PC-3 (cell line): ENCODE measurements at places on chromosomes 6 and 20.
A peak's percentile ranks its signal among the peaks of the same experiment; 100 is the strongest.

DNA sequence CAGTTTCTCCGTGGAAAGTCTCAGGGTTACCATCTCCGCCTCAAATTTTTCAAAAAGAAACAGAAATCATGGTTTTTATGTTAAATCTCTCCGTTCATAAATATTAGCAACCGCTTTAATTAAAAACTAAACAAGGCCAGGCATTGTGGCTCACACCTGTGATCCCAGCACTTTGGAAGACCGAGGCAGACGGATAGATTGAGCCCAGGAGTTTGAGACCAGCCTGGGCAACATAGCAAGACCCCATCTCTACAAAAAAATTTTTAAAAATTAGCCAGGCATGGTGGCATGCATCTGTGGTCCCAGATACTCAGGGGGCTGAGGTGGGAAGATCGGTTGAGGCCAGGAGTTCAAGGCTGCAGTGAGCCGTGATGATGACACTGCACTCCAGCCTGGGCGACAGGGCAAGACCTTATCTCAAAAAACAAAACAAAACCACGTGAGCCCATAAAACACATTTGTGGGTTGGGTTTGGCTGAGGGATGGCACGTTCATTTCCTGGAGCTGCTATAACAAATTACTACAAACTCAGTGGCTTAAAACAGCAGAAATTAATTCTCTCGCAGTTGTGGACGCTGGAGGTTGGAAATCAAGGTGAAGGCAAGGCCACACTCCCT is 223.2 kb downstream of the ZNF217 start:
- DNase-seq = no peak

DNA sequence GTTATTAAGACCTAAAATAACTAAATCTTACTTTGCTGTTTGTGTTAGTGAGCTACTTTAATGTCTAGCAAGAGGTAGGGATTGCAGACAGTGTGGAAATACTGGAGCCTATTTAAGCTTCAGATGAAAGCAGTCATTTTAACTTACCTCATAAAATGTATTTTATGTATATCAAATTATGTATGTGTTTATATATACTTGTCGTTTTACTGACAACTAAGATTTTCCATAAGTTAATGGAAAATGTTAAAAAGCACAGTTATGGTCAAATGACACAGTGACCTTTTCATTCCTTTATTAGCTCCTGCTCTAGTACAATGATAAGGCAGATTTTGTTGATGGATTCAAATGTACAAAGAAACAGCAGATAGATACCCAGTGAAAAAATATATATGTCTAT is 34.6 kb downstream of the QKI start:
- DNase-seq = no peak

DNA sequence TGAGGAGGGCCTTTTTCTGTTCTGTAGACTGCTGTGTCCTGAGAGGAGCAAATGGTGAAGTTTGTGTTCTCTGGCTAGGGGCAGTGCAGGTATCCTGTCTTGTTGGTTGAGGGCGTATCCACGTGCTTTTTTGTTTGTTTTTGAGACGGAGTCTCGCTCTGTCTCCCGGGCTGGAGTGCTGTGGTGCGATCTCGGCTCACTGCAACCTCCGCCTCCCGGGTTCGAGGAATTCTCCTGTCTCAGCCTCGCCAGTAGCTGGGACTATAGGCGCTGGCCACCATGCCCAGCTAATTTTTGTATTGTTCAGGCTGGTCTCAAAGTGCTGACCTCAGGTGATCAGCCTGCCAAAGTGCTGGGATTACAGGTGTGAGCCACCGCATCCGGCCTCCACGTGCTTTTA is 10.8 kb upstream of the PXDC1 start:
- no peak for DNase-seq

DNA sequence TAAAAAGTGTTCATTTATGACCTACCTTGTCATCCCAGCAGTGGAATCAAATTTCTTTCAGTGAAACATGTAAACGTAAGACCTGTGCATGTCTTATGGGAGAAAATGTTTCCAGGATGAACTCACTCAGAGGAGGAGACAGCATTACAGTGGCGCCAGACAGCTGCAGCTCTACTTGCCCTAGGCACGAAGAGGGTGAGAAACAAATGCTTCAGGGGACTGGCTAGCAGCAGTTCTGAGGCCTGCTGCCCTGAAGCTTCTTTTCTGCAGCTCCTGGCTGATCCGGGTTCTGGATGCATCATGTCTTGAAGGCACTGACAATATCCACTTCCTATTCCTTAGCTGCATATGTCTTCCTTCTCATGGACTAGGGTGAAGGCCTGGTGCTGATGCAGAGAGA is 120.2 kb downstream of the QRSL1 start:
- DNase-seq = peak; percentile 36

- peak; percentile 11 for DNase-seq
These were observed 7.1 kb downstream of the CD93 start for GRCh38 chr20:23079016-23079351.

DNA sequence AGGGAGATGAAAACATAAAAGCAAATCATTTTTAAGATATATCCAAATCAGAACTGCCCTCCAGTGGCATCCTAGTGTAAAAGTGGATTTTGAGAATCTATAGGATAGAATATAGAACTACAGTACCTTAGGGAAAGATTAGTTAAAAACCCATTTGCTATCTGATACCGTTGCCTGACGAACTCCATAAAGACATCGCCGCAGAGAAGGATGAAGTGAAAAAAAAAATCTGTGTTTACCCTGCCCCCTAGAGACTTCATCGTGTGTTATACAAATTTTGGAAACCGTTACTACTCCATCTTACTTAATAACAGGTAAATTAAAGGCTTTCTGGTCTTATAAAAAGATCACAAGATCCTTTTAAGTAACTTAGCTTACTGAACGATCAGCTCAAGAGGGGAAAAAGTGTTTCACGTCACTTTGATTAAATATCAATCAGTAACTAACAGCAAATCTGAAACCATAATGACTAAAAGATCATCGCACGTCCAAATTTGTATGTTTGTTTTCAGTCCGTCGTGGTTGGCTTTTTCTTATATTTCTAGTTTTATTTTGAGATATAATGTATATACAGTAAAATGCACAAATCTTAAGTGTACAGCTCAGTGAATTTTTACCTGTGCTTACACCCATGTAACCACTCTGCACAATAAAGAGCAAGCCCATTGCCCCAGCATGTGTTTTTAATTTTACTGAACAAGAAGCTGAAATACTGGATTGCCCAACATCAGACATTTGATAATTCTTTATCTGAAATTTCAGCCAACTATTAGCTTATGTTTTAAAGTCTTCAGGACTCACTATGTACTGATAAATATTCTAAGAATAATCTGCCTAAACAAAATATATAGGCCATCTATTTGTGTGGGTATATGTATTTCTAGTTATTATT is 881 bp upstream of the MCM3 start:
- peak; percentile 23 for DNase-seq

GRCh38 chr6:161056451-161056850 is 64.9 kb downstream of the MAP3K4 start:
- no peak for DNase-seq

- no peak for DNase-seq
These were observed 106.7 kb upstream of the INSM1 start for GRCh38 chr20:20261159-20261558.

DNA sequence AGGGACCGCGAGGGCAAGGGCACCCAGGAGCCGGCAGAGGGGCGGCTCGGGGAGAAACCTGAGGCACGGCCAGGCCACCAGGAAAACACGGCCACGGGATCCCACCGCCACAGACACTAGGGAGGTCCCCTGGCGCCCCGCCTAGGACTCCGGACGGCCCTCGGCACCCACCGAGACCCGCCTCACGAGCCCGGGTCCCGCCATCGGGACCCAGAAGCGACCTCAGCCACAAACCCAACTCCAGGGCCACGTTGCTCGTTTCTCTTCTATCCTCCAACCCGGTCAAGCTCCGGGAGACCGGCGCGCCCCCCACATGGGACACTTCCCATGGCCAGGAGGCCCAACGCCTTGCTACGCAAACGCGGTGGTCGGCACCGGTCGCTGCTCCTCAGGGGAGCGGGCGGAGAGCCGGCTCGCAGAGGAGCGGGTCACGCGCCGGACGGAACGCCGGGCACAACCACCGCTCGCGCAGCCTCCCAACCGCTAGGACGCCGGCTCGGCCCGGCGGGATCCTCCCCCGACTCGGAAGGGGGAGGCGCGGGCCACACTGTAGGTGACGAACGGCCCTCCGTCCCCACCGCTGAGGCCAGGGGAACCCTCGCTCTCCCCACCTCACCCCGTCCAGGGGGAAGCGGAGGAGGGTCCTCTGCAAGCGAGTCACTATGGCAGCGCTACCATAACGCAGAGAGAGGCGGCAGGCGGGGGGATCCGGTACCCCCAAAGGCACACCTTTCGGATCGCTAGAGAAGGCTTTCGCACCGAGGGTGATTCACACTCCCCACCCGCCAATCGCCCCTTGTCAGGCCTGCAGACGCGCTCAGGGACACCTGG is 1514.1 kb upstream of the DEFB115 start:
- DNase-seq = no peak

DNA sequence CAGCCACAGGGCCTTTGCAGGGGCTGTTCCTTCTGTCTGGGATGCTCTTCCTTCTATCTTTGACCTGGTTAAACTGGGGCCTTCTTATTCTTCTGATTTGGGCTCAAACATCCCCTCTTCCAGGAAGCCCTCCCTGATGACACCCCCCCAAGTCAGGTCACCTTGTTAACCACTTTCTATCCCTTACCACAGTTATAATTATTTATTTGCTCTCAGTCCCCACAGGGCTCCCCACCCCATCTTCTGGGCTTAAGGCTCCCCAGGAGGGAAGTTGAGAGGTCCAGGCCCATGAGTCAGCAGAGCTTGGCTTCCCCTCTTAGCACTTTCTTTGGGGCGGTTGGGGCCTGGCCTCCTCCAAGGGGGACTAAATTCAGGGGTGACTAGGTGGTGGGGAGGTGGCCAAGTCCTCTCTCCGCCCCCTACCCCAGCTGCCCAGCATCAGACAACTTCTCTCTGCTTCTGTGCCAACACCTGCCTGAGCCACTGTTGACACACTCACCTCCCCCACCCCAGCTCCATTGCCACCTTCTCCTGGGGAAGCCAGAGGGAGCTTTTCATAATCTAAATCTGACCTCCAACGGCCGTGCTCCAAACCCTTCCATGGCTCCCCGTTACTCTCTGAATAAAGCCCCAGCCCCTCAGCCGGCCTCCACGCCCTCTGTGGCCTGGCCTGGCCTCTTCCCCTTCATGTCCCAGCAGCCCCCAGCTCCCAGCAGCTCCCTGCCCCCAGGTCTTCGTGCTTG is 70.0 kb downstream of the CEBPB start:
- no peak for DNase-seq

GRCh38 chr20:19453862-19454261 is 241.4 kb downstream of the SLC24A3 start:
- no peak for DNase-seq

DNA sequence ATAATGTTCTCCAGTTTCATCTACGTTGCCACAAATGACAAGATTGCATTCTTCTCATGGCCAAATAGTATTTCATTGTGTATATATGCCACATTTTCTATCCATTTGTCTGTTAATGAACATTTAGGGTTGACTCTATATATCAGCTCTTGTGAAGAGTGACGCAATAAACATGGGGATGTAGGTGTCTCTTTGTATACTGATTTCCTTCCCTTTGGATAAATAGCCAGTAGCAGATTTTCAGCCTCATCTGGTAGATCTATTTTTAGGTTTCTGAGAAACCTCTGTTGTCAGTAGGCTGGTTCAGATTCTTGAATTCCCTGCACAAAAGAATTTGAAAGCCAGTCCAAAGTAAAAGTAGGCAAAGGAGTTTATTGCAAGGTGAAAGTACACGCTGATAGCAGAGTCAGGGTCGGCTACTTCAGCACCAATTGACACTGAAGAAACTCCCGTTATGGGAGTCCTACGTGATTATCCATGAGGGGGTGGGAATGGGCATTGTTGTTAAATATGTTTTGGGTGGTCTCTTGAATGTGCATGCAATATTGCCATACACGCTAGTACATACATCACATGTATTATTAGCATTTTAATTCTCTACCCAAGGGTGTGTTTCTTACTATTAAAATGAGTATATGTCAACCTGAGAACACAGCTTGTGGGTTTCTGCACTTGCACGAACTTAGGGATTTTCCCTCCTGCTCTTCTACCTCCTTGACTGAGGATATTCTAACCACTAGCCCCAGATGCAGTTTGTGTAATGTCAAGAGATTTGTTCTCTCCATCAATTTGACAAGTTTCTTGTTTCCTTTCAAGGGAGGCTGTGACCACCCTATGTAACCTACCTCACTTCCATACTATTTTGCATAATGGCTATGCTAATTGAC is 14.4 kb upstream of the SLC17A2 start:
- no peak for DNase-seq

- DNase-seq = no peak
These were observed 46.3 kb downstream of the GRIK2 start for GRCh38 chr6:101439790-101440189.

DNA sequence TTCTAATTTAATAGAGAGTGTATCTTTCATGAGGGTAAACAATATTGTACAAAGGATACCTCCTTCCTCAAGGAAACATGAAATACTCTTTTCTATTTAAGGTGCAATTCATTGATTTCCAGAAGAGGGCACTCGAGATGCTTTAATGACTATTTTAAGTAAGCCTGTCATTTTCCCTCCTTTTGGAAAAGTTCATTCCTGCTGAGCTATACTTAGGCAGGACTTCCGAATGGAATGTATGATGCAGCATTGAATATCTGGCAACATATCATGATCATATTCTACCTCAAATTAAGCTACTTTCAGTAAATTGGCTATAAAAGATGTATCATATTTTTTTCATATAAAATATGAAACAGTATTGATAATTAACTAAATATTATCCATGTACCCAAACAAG is 5.0 kb downstream of the DST start:
- peak; percentile 87 for DNase-seq

GRCh38 chr6:41696788-41697187 is 38.6 kb downstream of the TFEB start:
- DNase-seq = no peak

DNA sequence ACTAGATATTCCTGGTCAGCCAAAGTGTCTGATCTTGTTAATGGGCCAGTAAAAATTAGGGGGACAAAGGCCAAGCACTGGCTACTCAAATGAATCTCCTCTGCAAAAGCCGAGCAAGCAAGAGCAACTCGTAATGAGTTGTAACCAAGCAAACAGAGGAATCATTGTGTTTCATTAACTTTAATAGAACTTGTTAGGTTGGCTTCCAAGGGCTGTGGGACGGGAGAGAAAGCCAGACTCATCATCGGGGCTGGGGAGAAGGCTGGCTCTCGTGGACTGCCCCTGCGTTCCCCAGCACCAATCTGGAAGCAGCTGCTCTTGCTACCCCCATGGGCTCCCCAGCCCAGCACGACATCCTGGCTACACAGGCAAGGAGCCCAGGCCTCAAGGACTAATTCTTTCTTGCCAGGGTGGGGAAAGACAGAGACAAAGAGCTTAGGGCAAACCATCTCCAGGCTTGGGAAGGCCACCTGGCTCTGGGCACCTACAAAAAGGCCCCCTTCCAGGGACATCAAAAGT is 10.5 kb upstream of the SCUBE3 start:
- DNase-seq = peak; percentile 64
